Glomerular endothelial cell (primary cell): ENCODE measurements at places on chromosomes 12 and 14. TPM values are rescaled to one million over a fixed set of nuclear protein-coding genes. Genes with fewer than 3 reads are reported as not detected.

DNA sequence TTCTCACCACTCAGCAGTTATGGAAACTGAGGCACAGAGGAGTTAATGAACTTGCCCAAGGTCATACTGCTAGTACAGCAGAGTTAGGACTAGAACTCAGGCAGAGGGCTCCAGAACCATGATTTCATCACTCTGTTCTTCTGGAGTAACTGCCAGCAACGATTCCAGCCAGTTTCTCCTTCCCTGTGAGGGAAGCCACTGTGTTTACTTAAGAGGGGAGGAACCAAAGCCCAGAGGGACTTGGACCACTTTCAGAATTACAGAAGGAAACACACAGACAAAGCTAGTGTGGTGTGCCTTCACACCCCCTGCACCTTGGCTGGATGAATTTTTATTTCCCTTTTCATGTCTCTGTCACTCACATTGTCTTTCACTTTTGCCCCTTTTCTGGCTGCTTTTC is 398.2 kb downstream of the DPF3 start:
- DNase-seq = no peak

The BRMS1L gene
- 4.8 and 5.3 TPM in 2 replicates for total RNA-seq

- DNase-seq = no peak
Observed at GRCh38 chr14:72292689-72293024, 360.4 kb downstream of the RGS6 start.

The CRACR2A gene
- total RNA-seq = 6.7 and 7.9 TPM in 2 replicates

The RASSF9 gene
- 0.87 and 1.4 TPM in 2 replicates for total RNA-seq

DNA sequence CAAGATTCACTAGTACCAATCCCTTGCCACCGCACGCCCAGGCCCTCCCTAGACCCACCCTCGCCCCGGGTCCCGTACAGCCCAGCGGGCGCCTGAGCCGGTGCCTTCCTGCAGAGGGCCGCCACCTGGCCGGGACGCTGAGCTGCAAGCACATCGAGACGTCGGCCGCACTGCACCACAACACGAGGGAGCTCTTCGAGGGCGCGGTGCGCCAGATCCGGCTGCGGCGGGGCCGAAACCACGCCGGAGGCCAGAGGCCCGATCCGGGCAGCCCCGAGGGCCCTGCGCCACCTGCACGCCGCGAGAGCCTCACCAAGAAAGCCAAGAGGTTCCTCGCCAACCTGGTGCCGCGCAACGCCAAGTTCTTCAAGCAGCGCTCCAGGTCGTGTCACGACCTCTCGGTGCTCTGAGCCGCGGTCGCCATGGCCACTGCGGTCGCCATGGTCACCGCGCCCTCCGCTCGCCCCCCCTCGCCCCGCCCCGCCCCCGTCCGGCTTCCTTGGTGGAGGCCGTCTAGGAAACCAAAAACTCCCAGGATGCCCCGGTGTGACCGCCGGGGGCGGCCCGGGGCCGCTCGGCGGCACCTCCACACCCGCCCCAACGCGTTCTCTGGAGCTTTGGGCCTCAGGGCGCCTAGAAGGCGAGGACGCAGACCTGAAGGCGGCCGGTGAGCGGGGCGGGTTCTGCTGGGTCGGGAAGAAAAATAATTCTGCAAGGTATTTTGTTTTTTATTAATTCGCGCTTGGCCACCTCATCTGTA is 3.7 kb downstream of the REM2 start:
- no peak for DNase-seq

DNA sequence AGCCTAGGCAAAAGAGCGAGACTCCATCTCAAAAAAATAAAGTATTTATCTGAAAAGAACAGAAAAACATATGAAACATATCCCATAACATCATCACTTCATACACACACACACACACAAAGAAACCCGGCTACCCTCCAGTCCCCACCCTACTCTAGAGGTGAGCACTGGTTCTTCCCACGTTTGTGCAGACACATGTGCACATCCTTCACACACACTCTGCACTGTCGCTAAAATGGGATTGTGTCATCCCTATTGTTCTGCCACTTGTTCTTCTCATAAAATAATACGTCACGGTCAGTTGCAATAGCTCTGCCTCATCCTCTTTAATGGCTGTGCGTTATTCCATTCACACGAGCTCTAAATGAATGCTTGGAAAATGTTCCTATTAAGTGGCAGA is 85.9 kb upstream of the ANO2 start:
- no peak for DNase-seq

- DNase-seq = no peak
Observed at GRCh38 chr14:33834466-33835260, 116.2 kb downstream of the EGLN3 start.

DNA sequence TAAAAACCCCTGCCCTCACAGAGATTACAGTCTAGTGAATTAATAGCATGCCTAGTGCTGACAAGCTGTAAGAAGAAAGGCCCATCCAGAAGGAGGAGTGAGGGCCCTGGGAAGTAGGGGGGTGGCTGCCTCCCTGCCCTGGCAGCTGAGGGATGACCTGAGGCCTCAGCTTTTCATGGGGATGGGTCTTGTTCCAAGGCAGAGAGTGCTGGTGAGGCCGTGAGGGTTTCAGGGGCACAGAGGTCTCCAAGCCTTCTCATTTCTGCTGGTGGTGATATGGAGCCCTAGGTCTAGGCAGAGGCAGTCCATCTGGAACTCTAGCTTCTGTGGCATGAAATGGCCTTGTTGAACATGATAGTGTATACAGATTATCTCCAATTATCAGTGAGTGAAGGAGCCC is 114.4 kb downstream of the ZFP36L1 start:
- DNase-seq = no peak

The NELL2 gene
- total RNA-seq = 0.35 TPM in 1 of 2 replicates, not detected in the other

- no peak for DNase-seq
Observed at GRCh38 chr14:64581363-64581762, 31.6 kb downstream of the PPP1R36 start.

DNA sequence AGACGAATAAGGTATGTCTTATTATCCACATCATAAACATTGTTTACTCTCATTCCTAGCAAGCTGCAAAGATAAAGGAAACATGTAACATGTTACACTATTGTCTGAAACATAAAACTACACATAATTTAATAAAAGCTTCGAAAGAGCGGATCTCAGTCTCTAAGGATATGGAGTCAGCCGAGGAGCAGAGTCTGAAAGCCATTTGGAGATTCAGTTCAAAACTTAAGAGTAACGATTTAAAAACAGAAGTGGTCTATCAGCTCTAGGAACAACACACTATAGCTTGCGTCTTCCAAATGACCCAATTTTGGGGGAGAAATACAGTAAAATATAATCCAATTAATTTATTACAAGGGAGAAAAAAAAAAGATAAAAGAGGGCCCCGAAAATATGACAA is 775 bp downstream of the NEMF start:
- DNase-seq = no peak

The TOMM20L gene
- not detected in 2 replicates for total RNA-seq

GRCh38 chr12:120453977-120454376 is 7.7 kb downstream of the GATC start:
- no peak for DNase-seq

The TAS2R10 gene
- total RNA-seq = 0.15 and 1.1 TPM in 2 replicates

GRCh38 chr14:89983375-89983774 is 27.6 kb downstream of the TDP1 start:
- DNase-seq = no peak

The ALDH1L2 gene
- 1.6 and 5.5 TPM in 2 replicates for total RNA-seq

DNA sequence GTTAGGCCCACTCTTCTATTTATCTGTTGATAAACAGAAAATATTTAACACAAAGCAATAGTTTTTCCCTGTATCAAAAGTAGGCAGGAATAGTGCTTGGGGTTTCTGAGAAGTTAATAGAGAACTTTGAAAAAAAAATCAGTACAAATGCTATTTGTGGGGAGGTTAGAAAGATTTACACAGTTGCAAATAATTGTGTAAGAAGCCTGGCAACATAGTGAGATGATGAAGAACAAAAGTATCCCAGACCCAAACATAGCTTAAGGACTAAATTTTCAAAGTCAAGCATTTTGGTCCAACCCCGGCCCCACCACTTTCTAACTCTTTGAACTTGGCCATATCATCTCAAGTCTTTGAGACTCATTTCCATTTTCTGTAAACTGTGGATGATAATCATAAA is 687.5 kb upstream of the TMEM132C start:
- DNase-seq = no peak

- DNase-seq = no peak
Observed at GRCh38 chr14:95516554-95517181, at the start of gene SYNE3. TSS of gene SYNE3 (minus strand) at chr14:95516650. CDS start at chr14:95475821, 40,829 bp downstream.

GRCh38 chr14:22489244-22489545 is 99.8 kb downstream of the DAD1 start:
- no peak for DNase-seq

The DEPDC4 gene
- total RNA-seq = 0.15 and 0.41 TPM in 2 replicates

The PROX2 gene
- not detected in 2 replicates for total RNA-seq

The PCED1B gene
- total RNA-seq = 0.70 and 1.9 TPM in 2 replicates

DNA sequence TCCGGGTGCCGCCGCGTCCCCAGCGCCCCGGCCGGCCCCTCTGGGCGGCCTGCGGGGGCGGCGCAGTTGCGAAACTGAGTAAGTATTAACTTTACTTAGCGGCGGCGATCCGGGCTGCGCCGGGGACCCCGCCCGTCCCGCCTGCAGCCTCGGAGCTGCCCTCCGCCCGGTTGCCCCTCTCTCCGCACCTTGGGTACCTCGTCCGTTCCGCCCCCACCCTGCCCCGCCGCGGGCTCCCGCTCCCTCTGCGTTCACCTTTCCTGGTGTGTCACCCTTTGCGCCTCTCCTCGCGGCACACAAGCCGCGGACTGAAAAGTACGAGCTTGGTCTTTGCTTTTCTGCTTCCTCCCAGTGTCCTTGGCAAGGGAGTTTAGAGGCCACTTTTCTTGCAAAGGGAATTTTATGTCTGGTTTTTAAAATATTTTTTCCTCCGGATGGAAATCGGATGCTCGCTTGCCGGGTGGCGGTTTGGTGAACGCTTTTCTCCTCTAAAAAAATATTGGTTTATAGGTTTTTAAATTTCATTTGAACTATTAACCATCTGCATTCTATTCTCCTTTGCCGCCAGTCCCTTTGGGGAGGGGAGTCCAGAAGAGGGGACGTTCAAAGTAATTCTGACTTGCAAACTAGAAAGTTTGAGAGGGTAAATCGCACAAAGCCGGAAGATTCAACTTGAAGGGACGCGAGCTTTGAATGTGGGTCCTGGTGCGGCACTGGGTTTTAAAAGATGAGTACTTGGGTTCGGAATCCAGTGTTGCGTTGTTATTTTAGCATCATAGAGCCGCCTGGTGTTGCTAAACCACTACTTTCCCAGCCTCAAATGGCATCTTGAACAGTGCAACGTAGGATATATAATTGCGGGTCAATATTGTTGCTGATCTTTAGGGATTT is 834 bp downstream of the RASSF8 start:
- DNase-seq = peak; percentile 18
